Lower lobe of right lung (tissue), 2 donors: ENCODE measurements at places on chromosomes 2 and 18. TPM values are rescaled to one million over a fixed set of nuclear protein-coding genes. Genes with fewer than 3 reads are reported as not detected.
A peak's percentile ranks its signal among the peaks of the same experiment; 100 is the strongest.

The ACMSD gene
- not detected for total RNA-seq

The SCG2 gene
- total RNA-seq, result 0.71 TPM

The FOXI3 gene
- total RNA-seq, result not detected

The LIMS3 gene
- 2.4 TPM for total RNA-seq

The FAM110C gene
- 3.6 TPM for total RNA-seq

The PPP1R1C gene
- total RNA-seq, result 2.9 TPM

DNA sequence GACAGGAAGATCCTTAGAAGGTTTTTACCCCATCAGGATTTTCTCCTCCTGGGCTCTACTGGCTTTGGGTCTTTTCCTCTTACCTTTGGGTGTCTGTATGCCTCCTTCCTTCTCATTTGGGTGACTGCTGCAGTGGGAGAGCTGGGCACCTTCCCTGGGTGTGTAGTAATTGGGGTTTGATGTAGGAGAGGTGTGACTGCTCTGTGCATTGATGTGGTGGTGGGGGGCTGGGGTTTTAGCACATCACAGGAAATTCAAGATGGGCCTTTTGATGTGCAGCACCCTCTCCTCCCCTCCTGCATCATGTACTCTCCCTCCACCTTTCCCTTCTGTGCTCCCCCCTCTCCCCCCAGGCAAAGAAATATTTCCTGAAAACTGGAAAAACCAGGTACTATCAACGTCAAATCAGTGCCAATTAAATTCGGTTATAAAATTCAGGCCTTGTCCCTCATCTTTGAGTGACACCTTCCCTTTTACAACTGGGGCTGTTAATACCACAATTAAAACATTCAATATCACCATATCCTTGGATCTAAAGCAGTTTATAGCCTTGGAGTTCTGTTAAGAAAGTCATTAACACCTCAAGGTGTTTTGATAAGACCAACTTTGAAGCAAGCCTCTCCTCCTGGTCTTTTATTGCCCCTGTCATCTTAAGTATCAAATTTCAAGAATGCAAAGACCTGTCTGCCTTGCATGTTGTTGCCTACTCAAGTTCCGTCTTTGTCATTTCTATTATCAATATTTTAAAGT is 23.3 kb downstream of the EDAR start:
- H3K36me3 ChIP-seq, result no peaks in the 10 kb centered on the region
- H3K4me3 ChIP-seq, result no peak overlapping the region
- DNase-seq, result no peak
- no peak overlapping the region for H3K27ac ChIP-seq
- no peaks in the 10 kb centered on the region for H3K27me3 ChIP-seq

DNA sequence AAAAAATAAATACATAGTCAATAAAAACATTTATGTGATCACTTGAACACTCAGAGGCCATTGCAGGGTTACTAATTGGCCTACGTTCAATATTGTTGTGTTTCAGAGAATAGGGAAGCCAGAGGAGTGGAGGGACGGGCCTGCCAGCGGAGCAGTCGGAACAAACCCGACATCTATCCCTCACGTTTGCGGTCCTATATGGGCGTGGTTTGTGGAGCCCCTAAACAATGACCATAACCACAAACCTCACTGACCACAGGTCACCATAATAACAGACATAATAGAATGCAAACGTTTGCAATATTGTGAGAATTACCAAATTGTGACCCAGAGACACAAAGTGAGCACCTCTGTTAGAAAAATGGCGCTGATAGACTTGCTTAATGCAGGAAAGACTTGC is 19.5 kb upstream of the ZNF516 start:
- no peak for DNase-seq
- H3K4me3 ChIP-seq, result no peak overlapping the region
- no peaks in the 10 kb centered on the region for H3K36me3 ChIP-seq
- peaks cover 5% of the 10 kb centered on the region for H3K27me3 ChIP-seq
- no peak overlapping the region for H3K27ac ChIP-seq

DNA sequence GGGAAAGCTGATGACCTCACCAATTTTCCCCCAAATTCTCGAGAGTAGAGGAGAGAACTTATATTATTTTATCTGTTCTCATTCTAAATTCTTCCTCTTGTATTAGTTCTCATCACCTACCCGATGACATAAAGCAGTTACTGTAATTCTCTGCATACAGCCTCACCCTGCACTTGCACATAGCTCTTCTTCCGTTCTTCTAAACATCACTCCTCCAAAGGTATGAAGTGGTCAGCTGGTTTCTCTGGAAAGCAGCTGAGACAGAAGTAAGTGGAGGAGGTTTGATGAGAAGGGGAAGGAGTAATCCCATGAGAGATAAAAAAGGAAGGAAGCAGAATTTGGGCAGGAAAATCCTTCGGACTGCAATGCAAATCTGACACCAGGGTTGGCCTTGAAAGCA is 39.0 kb downstream of the FBXO48 start:
- H3K27ac ChIP-seq, result no peak overlapping the region
- no peaks in the 10 kb centered on the region for H3K36me3 ChIP-seq
- no peak for DNase-seq

DNA sequence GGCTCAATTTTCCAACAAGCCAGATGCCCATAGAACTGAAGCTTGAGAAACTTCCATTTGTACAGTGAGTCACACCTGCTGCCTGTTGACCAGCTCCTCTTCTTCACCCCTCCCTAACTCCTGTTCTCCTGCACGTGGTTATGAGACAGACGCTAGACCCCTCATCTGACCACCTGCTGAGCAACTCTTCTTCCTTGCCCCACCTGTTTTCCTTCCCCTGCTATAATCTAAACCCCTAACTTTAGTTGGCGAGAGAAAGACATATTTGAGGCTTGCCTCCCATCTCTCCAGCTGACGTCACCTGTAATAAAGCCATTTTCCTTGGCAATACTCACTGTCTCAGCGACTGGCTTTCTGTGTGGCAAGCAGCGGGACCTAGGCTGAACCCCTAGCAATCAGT is 22.3 kb upstream of the ITM2C start:
- no peak overlapping the region for H3K27ac ChIP-seq
- no peak overlapping the region for H3K4me3 ChIP-seq
- no peaks in the 10 kb centered on the region for H3K4me1 ChIP-seq
- H3K36me3 ChIP-seq, result no peaks in the 10 kb centered on the region
- DNase-seq, result no peak

- H3K27ac ChIP-seq, result no peak overlapping the region
- H3K4me3 ChIP-seq, result no peak overlapping the region
- DNase-seq, result no peak
- H3K4me1 ChIP-seq, result no peaks in the 10 kb centered on the region
- H3K36me3 ChIP-seq, result no peaks in the 10 kb centered on the region
- no peaks in the 10 kb centered on the region for H3K27me3 ChIP-seq
Observed at GRCh38 chr2:2665834-2666133, 334.7 kb upstream of the MYT1L start.

GRCh38 chr2:38073211-38074057 is 2.5 kb downstream of the CYP1B1 start:
- H3K27me3 ChIP-seq, result peaks cover 18% of the 10 kb centered on the region
- H3K36me3 ChIP-seq, result no peaks in the 10 kb centered on the region
- peak overlapping the region; percentile 92 for H3K27ac ChIP-seq
- DNase-seq, result no peak
- H3K4me1 ChIP-seq, result peaks cover 28% of the 10 kb centered on the region
- peak overlapping the region; percentile 65 for H3K4me3 ChIP-seq

DNA sequence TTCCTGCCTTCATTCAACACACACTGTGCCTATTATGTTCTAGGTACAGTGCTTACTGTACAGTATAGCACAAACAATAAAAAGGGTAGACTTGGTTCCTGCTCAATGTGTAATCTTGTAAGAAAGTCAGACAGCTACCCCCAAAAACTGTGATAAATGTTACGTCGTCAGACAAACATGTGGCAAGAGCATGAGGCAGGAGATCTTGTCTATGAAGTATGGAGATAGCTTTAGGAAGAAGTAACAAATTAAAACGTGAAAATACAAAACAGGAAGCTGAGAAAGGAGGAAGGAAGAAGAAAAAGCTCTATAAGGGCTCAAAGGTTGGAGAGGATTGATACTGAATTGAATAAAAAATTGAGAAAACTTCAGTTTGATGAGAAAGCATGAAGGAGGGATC is 276.2 kb upstream of the HNRNPA3 start:
- H3K36me3 ChIP-seq, result no peaks in the 10 kb centered on the region
- no peak overlapping the region for H3K27ac ChIP-seq
- H3K4me1 ChIP-seq, result no peaks in the 10 kb centered on the region
- no peaks in the 10 kb centered on the region for H3K27me3 ChIP-seq
- H3K4me3 ChIP-seq, result no peak overlapping the region
- no peak for DNase-seq

GRCh38 chr18:1103537-1103936 is 198.9 kb downstream of the ADCYAP1 start:
- DNase-seq, result no peak
- no peaks in the 10 kb centered on the region for H3K36me3 ChIP-seq
- H3K27me3 ChIP-seq, result no peaks in the 10 kb centered on the region
- no peak overlapping the region for H3K27ac ChIP-seq
- no peak overlapping the region for H3K4me3 ChIP-seq
